ENCODE measurements at places on chromosomes 2 and 18.

- ATAC-seq, result no peak
Measured at GRCh38 chr2:108396845-108397244, 19.1 kb downstream of the SULT1C4 start.

- no peak for ATAC-seq
Measured at GRCh38 chr2:156982615-156983014, 274.9 kb upstream of the GALNT5 start.

DNA sequence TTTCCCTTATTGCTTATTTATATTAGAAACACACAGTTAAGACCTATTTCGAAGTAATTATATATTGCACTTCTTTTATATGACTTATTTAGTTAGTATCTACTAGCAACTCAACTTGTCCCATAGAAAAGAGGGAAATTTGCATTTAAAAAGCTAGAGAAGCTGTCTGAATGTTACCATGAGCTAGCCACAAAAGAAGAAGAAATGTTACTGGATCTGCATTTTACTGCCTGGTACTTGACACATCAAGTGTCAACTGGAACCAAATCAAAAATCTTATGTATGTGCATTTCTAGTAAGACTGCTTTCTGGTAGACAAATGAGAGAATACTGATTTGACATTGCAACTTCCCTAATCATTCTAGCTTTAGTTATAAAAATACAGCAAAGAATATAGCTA, 424.6 kb upstream of the VRK2 start:
- ATAC-seq, result no peak

- ATAC-seq, result no peak
Measured at GRCh38 chr2:46320141-46320567, 22.9 kb downstream of the EPAS1 start.

GRCh38 chr2:240449764-240450531, 14.5 kb downstream of the GPC1 start:
- ATAC-seq, result no peak

- no peak for ATAC-seq
Measured at GRCh38 chr2:212537726-212538304, 787 bp downstream of the ERBB4 start.

GRCh38 chr2:59236723-59237122, 995.6 kb upstream of the FANCL start:
- ATAC-seq, result no peak

DNA sequence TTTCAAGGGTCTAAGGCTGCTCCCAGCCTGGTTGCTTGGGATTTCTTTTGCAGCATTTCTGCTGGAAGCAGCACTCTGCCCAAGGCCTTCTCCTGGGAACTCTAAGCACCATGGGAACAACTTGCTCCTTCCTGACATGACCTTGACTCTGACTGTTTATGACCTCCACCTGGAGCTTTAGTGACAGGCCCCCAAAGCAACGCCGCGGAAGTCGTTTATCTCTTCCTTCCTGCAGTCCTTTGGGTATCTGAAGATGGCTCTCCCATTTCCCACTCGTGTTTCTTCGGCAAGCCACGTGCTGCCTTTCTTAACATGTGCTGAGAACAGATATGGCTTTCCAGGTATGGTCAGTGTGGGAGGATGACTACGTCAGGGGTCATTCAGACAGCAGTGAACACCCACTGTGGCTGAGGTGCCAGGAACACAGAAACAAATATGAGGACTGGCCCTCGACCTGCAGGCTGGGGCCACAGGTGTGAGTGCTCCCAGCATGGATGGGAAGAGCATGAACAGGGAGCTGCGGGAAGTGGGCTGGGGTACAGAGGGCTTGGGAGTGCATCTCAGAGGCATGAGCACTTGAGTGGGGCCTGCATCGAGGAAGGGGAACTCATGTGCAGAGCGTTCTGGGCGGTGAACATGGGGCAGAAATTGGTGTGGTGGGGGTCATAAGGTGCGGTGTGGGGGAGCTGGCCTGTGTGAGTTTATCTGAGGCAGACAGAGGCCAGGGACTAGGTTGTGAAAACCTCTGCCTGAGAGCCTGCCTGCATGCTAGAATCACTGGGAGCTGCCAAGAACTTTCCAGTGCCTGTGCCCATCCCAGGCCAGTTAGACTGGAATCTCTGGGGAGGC, 140.5 kb downstream of the TSN start:
- ATAC-seq, result no peak

- ATAC-seq, result no peak
Measured at GRCh38 chr2:196504788-196505187, 134.7 kb upstream of the CCDC150 start.

DNA sequence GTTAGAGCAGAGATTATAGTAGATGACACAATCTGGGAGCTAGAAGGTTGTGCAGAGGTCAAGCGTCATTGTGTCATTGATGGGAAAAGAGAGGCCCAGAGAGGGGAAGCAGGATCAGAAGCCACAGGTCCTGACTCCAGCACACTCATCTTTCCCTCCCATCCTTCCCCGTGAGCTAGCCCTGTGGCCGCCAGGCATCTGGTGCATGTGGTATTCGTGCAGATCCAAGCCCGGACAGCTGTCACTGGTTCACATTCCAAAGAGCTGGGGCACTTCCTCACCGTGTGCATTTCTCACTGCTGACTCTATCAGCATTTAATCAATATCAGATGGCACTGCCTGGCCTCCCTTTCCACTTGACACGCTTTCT, 94.1 kb upstream of the THOC1 start:
- no peak for ATAC-seq

- peak; percentile 53 for ATAC-seq
Measured at GRCh38 chr2:230774348-230774951, 61.8 kb downstream of the CAB39 start.

DNA sequence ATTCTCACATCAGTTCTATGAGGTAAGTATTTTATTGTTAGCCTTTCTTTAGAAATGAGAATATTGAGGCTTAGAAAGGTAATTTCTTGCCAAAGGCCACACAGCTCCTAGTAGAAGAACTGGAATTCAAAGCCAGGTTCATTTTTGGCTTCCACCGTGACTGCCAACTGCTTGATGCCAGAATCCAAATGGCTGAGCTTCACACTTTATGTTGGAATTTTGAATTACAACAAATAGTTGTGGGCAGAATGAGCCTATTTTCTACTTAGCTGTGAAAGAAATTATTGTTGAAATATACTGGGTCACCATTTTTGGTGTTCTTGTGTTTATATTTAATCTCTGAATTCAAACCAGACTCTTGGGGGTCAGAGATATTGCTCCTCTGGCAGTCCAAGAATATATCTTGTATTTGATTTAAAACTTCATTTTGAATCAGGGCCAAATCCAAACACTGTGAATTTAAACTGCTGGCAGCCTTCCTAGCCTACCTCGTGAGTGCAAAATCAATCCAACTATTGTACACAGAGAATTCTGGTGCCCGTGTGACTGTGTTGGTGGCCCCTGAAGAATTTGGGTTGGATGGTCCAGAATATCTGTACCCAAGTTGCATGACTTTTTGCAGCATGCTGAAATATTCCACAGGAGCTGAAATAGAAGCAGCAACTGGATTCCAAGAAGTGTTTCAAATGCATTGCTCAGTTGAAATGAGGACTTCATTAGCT, 35.6 kb upstream of the LPIN1 start:
- ATAC-seq, result no peak

DNA sequence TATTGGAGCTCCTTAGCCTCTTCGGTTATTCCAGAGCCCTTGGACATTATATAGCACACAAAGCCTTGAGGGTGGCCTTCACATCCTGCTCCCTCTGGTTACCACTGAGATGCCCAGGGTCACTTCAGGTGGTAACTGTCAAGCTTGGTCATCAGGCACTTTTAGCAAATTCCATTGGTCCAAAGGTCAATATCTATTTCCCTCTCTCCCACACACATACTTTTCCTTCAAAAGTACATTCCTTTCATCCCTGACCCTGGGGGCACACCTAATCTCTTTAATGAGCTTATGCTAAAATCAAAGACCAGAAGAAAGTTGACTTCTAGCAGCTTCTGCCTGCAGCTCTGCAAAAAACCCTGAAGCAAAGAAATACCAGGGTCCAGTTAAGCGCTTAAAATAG, 172.0 kb upstream of the NRP2 start:
- ATAC-seq, result no peak

- no peak for ATAC-seq
Measured at GRCh38 chr2:217573571-217573970, 429.2 kb downstream of the TNS1 start.

DNA sequence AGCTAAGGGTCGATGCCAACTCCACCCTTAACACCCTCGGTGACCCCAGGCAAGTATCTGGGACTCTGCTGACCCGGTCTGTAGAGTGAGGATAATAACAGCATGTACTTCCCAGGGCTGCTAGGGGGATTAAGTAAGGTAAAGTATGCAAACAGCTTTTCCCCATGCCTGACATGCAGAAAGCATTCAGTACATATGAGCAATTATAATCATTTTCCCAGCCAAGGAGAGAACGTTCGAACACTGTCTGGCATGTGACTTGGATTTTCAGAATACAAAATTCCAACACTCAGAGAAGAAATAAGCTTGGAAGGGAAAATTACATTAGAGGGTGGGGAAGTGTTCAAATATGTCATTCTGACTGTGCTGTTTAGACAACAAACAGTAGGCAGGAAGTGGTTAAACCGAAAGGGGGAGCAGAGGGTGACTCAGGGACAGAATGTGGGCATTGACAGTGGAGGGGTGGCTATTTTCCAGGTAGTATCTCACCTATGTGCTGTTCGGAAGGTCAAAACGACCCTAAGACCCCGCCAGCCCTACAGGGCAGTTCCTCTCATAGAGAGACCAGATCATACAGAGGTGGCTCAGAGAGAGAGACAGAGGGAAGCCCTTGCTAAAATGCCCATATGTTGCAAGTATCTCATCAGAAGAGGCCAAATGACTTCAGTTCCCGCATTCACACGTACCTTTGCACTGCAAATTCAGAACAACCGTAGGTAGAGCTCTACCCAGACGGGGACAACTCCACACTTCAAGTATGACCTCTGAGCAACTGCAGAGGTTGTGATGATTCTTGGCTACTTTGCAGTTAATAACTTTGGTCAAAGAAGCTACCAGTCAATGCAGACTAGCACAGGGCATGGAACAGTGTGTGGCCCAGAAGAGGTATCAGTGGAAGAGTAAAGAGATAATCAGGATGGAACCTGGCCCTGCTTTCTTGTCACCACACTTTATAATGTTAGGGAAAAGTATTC, 14.8 kb downstream of the ASPRV1 start:
- peak; percentile 89 for ATAC-seq

DNA sequence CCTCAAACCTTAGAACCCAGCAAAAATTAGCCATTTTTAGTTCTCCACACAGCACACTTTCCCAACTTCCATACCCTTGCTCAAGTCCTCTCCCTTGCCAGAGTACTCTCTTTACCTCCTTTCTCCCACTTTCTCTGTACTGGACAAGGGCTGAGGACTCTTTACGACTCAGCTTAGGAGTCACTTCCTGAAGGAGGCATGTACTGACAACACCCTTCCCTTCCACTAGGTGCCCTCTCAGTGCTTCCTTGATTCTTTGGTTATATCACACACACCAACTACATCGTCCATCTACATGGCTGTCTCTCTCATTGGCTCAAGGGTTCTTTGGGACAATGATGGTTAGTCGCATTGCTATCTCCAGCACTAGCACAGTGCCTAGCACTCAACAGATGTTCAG, 5.2 kb upstream of the C18orf63 start:
- ATAC-seq, result peak; percentile 39

DNA sequence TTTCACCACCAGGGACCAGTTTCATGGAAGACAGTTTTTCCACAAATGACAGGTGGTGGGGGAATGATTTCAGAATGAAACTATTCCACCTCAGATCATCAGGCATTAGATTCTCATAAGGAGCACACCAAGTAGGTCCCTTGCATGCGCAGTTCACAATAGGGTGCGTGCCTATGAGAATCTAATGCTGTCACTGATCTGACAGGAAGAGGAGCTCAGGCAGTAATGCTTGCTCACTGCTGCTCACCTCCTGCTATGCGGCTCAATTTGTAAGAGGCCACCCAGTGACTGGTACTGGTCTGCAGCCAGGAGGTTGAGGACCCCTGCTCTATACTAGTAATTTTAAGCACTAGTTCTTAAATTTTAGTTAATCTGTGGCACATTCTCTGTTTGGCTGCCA, 107.8 kb downstream of the IKZF2 start:
- no peak for ATAC-seq

GRCh38 chr18:74836296-74837139, 238.8 kb downstream of the ZNF407 start:
- no peak for ATAC-seq

GRCh38 chr2:18829251-18829902, 240.0 kb upstream of the NT5C1B start:
- ATAC-seq, result no peak

GRCh38 chr18:7221424-7222155, 9.3 kb upstream of the LRRC30 start:
- no peak for ATAC-seq

All from activated T-helper 17 cell treated with anti-CD3 and anti-CD28 coated beads, Interleukin-2, amount 50 U/mL, for 72 hours (primary cell).